Pericardium fibroblast (primary cell): ENCODE measurements at places on chromosomes 3 and 15. TPM values are rescaled to one million over a fixed set of nuclear protein-coding genes. Genes with fewer than 3 reads are reported as not detected.

Gene CDHR4
- total RNA-seq = 0.12 TPM in 1 of 2 replicates, not detected in the other

Gene LRRIQ4
- total RNA-seq = not detected in 2 replicates

Gene SOX14
- total RNA-seq = not detected in 2 replicates

Gene JAGN1
- total RNA-seq = 50.6 and 66.1 TPM in 2 replicates

Gene ATP13A5
- not detected in 2 replicates for total RNA-seq

Gene GPR156
- 0.23 and 2.6 TPM in 2 replicates for total RNA-seq

Gene ERICH6
- not detected in 2 replicates for total RNA-seq

Gene STAG1
- total RNA-seq = 18.4 and 24.3 TPM in 2 replicates

Gene GHRL
- total RNA-seq = not detected in 2 replicates

Gene SCAANT1
- total RNA-seq = not detected in 2 replicates

Gene SACM1L
- 18.0 and 22.1 TPM in 2 replicates for total RNA-seq

Gene SEMA6D
- 4.1 and 4.8 TPM in 2 replicates for total RNA-seq

Gene C3orf80
- not detected in 2 replicates for total RNA-seq

Gene BCL6
- 22.9 and 34.6 TPM in 2 replicates for total RNA-seq

Gene MYZAP
- total RNA-seq = 0.35 and 0.68 TPM in 2 replicates

Gene IGDCC3
- 0.26 TPM in 1 of 2 replicates, not detected in the other for total RNA-seq

Gene ZNF445
- total RNA-seq = 4.1 and 4.5 TPM in 2 replicates

Gene SGO1
- total RNA-seq = 0.47 and 1.4 TPM in 2 replicates

Gene RBPMS2
- 0.35 and 0.94 TPM in 2 replicates for total RNA-seq

Gene SKOR1
- under 0.01 and 0.17 TPM in 2 replicates for total RNA-seq

Gene POLQ
- total RNA-seq = 0.09 and 0.23 TPM in 2 replicates

Gene CFAP100
- not detected in 2 replicates for total RNA-seq

Gene SUSD5
- total RNA-seq = 4.0 and 4.8 TPM in 2 replicates

Gene HIGD2B
- total RNA-seq = not detected in 2 replicates

Gene GOLGA6L7
- not detected in 2 replicates for total RNA-seq

Gene CHRD
- total RNA-seq = 1.5 and 5.1 TPM in 2 replicates

Gene RGMA
- total RNA-seq = 10.4 and 17.7 TPM in 2 replicates
